ENCODE measurements at places on chromosomes 4 and X.

- no peak for DNase-seq
Measured at GRCh38 chrX:153650959-153651358, 4.0 kb downstream of the DUSP9 start.

DNA sequence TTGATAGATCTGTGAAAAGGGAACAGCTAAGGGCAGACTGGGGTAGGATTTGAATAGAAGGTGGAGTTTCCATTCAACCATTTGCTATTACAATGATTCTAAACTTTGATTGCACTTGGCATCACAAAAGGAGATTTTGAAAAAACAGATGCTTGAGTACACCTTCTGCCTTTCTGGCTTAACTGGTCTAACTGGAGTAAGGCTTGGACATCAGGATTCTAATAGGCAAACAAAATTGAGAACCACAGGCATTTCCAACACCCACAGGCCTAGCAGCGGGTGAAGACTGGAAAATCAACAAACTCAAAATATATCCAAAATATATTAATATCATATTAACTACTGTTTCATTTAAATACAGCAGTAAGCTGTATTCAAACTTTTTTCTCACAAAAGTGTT lies 1.9 kb upstream of the VEGFC start:
- no peak for DNase-seq

DNA sequence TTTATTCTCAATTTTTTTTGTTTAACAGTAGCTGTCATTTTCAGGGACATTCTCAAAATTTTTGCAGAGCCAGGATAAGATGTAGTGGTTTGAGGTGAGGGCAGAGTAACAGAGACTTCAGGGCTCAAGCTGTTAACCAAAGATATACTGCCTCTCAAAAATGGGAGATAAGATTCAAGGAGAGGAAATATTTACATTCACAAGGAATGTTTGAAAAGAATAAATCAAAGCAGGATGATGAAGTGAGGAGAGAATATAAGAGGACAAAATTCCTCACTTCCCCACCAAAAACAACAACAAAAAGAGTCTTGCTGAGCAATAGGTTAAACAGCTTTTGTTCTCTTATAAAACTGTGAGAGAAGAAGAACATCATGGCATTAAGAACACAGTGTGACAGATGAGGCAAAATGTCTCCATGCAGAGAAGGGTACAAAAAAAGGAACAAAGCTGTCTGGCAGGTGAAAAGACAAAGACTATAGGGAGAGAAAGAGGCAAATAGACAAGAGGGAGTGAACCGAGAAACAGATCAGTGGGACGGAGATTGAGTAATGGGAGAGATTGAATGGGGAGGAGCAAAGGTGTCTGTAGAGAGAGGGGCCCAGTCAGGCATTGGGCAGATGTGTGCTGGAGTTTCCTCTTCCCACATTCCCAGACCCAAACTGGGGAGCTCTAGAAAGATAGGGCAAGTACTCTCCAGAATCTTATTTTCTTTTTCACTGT lies 106.1 kb upstream of the TMEM150C start:
- DNase-seq = no peak

DNA sequence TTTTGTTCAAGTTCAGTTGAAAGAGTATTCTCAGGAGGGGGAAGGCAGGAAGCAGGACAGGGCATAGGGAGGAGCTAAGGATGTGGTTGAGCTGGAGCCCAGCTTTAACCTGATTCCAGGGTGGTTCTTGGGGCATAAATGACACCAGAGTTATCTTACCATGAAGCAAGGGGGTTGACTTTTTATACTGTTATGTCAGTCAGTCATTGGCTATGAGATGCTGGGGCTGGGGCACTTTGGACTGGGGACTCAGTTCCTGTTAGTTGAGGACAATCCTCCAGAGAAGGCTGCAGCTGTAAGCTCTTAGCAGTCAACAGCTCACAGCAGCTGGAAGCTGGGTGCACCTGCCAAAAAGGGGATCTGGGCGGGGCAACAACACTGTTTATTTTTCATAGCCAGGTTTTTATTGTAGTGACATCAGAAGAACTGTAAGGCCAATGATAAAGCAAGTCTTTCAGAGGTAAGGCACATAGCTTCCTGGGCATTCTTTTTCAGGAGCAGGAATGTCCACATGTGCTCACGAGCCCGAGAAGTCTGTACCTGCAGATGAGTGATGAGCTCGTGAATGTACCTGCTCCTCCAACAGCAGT lies 78.5 kb downstream of the MID1IP1 start:
- DNase-seq = no peak

DNA sequence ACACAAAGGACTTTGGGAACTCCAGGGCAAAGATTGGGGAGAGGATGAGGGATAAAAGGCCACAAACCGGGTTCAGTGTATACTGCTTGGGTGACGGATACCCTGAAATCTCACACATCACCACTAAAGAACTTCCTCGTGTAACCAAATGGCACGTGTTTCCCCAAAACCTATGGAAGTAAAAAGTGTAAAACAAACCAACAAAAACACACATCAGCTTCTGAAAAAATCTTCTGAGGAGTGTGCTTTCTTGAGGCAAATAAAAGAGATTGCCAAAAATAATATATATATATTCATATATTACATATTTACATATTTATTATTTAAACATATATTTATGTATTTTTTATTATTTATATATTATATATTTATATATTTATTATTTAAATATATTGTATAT lies 3.9 kb downstream of the P2RY8 start:
- no peak for DNase-seq

DNA sequence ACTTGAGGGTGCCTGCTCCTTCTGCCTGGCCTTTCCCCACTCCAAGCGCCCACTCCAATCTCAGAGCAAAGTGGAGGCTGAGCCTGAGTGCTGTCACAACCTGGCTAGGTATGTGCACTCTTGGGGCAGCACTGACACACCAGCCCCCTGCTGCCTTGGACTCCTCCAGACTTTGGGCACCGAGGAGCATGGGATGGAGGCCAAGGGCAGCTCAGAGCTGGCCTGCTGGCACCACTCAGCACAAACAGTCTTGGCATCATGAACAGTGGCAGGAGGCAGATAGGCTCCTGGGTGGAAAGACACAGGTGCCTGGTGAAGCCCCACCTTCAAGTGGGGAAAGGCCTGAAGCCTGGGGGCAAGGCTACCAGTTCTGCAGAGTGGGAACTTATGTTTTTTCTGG lies 91.8 kb downstream of the KCNIP4 start:
- DNase-seq = no peak

GRCh38 chr4:143531380-143531779 lies 17.9 kb downstream of the SMARCA5 start:
- DNase-seq = no peak

GRCh38 chr4:152166567-152166966 lies 369.3 kb downstream of the FBXW7 start:
- DNase-seq = no peak

- DNase-seq = no peak
Measured at GRCh38 chr4:24862073-24862751, 50.6 kb downstream of the CCDC149 start.

GRCh38 chr4:122614621-122615020 lies 6.2 kb downstream of the IL21 start:
- no peak for DNase-seq

DNA sequence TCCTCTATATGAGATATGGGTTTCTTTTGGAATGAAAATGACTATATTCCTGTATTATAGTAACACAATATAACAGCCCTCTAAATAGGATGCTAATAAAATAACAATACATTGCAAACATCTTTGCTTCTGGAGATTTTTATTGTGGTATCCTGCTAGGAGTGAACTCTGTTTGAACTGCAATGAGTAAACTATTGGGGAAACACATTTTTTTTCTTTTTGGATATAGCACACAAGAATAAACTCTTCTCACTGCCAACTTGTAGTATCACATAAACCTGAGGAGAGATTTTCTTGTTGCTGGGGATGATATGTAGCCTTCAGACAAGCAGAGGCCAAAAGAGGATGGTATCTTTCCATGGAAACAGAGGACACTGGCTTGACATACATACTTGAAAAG lies 238.2 kb downstream of the C4orf33 start:
- no peak for DNase-seq

DNA sequence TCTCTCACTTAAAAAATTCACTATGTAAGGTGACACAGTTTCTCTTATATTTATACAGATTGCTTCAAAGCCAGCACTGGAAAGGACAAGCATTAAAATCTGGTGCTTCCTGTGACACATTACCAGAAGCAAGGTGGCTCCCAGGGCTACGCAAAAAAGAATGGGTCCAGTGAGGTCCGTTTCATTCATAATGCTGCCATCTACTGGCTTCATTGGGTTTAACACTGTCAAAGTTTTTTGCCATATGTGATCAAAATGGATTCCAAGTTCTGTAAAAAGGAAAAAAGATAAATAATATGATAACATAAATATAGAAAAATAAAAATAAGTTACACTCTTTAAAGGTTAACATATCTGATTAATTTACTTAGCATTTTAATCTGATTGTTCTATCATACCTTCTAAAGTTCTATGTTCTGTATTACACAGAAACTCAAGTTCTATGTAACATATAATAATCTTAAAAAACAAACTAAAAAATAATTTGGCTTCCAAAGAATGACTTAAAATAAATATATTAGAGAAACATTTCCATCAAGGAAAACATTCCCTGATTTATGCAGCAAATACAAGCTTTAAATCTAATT lies 22.1 kb downstream of the YIPF7 start:
- no peak for DNase-seq

DNA sequence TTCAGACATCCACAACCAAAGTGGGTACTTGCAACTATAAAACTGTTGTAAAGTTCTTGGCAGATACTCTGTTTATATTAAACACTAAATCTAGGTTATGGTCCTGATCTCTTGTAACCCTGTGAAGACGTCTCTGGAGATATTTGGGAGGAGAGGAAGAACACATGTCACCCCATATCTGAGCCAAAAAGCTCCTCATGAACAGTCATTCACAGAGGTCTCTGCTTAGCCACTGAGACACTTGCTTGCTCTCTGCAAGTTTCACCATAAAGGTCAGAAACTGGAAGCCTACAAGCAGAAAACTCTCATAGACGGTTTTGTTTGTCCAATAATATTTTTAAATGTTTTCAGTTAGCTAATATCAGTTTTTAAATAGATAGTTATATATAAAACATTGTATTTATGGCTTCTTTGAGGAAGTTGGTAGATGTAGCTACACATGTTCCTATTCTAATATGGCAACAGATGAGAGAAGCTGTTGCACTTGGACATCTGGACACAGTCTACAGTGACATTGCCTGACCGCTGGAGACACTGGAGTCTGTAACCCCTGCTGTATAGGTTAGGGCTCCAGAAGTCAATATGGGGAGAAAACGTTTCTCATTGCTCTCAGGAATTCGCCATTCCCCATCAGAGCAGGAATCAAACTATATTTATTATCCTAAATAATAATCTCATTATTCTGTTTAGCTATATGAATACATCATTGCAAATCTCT lies 73.6 kb downstream of the C4orf46 start:
- no peak for DNase-seq

GRCh38 chrX:9164533-9165426 lies 130.9 kb upstream of the FAM9B start:
- DNase-seq = no peak

DNA sequence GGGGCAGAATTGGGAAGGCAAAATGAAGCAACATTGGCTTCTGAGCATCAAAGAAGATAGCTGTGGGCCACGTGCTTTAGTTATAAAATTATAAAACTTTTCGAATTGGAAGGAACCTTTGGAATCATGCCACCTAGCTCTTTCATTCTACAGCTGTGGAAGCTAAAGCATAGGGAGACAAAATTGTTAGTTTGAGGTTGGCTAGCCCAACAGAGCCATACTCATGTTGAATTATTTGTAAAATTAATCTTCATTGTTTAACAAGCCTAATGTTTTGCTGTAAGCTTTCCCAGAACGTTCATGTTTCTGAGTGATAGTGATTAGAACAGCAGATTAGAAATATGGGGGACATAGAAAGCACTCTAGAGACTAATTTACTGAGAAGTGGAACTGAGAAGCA lies 35.9 kb downstream of the HHIP start:
- no peak for DNase-seq

DNA sequence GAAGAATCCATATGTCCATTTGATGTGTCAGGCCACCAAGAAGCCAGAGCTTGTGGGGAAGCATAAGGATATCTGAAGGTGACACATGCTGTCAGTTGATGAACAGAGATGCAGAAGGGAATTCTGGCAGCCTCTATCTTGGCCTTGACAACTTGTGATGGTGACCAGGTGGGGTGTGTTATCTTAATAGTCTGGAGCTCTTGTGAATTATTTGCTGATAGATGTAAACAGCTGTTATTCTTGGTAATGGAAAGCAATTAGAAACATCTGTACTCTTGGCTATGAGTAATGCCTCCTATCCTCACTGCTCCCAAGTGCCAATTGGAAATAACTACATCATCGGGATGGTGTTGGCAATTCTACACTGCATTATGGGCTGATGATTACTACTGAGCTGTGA lies 51.9 kb downstream of the NAA11 start:
- DNase-seq = peak; percentile 68

GRCh38 chr4:141065872-141066271 lies 67.4 kb downstream of the RNF150 start:
- no peak for DNase-seq

GRCh38 chr4:187451776-187452175 lies 543.8 kb upstream of the ZFP42 start:
- DNase-seq = no peak

GRCh38 chrX:32045149-32045548 lies 973.3 kb upstream of the FTHL17 start:
- no peak for DNase-seq

- DNase-seq = no peak
Measured at GRCh38 chr4:86357608-86358007, 2.2 kb downstream of the MAPK10 start.

GRCh38 chr4:42339935-42340406 lies 57.3 kb upstream of the SHISA3 start:
- DNase-seq = no peak

- DNase-seq = no peak
Measured at GRCh38 chrX:110759785-110760184, 35.8 kb downstream of the CHRDL1 start.

GRCh38 chr4:35963974-35964515 lies 280.3 kb downstream of the ARAP2 start:
- DNase-seq = no peak

DNA sequence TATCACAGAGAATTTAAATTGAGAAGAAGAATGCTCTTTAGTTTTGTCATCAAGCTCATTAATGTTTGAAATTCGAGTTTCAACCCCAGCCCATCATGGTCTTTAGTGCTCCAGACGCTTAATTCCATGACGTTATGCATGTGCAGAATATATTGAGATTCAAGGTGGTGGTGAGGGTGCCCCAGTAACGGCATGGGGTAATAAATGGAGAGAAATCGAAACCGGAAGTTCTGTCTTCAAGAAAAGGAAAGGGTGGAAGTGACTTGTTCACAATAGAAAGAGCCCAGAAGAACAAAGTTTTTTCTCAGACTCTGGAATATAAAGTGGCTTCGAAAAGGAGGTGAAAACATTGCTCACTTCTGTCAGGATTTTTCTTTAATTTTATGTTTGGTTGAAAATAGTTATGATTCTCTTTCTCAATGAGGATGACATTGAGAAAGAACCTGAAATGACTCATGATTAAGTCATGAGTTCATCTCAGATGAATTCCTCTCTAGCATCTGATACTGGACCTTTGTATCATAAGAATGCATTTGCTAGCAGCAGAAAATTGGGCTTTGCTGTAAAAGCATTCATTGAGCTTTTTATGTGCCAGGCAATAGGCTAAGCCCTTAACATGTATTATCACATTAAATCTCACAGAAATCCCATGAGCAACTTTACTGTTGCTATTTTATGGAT lies 779 bp upstream of the DDX60L start:
- no peak for DNase-seq

- DNase-seq = no peak
Measured at GRCh38 chrX:143429131-143429530, 88.1 kb downstream of the SPANXN3 start.

Data from left forelimb (tissue), 1 donor.